ENCODE measurements at places on chromosomes 7 and 10.
A peak's percentile ranks its signal among the peaks of the same experiment; 100 is the strongest.

DNA sequence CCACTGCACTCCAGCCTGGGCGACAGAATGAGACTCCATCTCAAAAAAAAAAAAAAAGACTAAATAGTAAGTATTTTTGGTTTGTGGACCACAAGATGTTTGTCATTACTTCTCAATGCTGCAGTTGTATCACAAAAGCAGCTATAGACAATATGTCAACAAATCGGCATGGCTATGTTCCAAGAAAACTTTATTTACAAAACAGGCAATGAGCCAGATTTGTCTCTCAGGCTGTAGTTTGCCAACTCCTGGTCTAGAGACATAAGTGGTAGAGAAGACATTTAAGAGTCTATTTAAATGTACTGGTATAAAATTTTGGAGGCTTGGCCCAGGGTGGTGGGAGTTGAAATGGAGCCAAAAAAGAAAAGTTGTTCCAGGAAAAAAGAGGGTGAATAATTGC lies 185.8 kb downstream of the SORCS1 start:
- DNase-seq = no peak

- no peak for DNase-seq
These were observed 233.9 kb upstream of the AOAH start for GRCh38 chr7:36958111-36958733.

GRCh38 chr7:8389593-8390261 lies 43.7 kb upstream of the NXPH1 start:
- no peak for DNase-seq

GRCh38 chr10:121984463-121984862 lies 4.5 kb upstream of the TACC2 start:
- DNase-seq = no peak

DNA sequence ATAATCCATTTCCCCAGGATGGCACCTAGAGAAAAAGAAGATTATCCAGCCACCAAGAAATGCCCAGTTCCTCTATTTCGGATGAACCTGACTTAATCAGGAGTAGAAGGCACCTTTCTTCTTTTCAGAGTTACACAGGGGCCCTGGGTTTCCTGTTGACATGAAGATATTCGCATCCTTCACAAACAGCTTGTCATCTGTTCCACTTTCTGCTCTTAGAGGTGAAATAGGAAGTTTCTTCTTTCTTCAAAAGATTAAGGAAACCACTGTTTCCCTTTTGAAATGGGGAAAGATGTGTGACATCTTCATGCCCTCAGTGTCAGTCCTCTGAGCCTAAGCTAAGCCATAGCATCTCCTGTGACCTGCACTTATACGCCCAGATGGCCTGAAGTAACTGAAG lies 39.1 kb upstream of the RAB18 start:
- DNase-seq = peak; percentile 4

DNA sequence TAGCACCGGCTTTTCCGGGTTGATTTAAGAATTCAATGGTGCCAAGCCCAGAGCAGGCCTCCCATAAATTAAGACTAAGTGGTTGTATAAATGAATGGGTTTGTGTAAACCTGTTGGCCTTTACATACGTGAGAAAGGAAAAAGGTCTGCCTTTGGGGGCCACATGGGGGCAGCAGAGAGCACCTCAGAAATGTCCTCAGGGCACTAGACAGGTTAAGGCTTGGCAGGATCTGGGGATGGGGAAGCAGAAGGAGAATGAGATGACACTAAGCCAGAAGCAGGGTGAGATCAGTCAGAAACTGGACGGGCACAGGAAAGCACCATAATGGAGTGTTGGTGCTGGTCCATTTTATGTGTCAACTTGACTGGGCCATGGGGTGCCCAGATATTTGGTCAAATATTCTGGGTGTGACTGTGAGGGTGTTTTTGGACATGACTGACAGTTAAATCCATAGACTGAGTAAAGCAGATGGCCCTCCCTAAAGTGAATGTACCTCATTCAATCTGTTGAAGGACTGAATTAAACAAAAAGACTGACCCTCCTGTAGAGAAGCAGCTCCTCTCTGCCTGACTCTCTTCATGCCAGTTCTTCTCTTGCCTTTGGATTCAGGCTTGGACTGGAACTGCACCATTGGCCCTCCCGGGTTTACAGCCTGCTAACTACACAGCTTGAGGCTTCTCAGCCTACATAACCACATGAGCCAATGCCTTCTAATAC lies 58.9 kb downstream of the FRMPD2 start:
- DNase-seq = peak; percentile 72

GRCh38 chr10:31124852-31125251 lies 93.2 kb upstream of the ZNF438 start:
- no peak for DNase-seq

- no peak for DNase-seq
These were observed 78.6 kb upstream of the GLI3 start for GRCh38 chr7:42315631-42316030.
